Hippocampal formation (tissue), 2 donors: ENCODE measurements at places on chromosomes 7 and 10.

- no peak for DNase-seq
Measured at GRCh38 chr10:43903451-43903850, 254.8 kb upstream of the ZNF32 start.

- DNase-seq, result no peak
Measured at GRCh38 chr7:131581241-131582051, 25.0 kb upstream of the PODXL start.

DNA sequence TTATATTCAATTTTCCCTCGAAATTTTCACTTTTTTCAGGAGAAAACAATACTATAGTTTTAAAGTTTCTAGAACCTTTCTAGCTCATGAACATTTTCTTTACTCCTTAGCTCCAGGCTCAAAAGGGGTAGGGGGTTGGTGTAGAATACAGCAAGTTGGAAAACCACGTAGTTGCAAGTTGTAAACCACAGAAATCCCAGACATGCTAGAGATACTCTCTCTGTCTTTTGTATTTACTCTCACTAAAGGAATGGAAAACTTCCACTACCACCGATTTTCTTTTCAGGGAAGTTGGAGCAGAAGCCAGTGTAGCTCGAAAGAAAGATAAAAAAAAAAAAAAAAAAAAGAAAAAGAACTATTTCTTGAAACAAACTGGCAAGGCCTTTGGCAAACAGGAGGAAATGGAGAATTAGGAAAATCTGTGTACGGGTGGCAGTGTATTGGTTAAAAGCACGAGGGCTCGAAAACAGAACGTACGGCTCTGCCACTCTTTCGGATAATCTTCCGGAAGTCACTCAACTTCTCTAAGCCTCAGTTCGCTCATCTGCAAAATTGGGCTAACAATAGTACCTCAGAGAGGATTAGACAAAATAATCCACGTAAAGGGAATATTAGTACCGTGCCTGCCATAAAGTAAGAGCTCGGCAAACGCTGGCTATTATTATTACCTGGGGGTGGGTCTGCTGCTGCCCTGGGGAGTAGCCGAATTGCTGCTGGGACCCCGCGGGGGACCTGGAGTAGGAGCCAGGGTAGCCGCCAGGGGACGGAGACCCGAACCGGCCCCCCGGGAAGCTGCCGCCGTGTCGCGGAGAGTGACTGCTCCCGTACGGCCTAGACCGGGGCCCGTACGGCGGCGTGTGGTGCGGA is 628 bp downstream of the MPLKIP start:
- DNase-seq, result no peak

DNA sequence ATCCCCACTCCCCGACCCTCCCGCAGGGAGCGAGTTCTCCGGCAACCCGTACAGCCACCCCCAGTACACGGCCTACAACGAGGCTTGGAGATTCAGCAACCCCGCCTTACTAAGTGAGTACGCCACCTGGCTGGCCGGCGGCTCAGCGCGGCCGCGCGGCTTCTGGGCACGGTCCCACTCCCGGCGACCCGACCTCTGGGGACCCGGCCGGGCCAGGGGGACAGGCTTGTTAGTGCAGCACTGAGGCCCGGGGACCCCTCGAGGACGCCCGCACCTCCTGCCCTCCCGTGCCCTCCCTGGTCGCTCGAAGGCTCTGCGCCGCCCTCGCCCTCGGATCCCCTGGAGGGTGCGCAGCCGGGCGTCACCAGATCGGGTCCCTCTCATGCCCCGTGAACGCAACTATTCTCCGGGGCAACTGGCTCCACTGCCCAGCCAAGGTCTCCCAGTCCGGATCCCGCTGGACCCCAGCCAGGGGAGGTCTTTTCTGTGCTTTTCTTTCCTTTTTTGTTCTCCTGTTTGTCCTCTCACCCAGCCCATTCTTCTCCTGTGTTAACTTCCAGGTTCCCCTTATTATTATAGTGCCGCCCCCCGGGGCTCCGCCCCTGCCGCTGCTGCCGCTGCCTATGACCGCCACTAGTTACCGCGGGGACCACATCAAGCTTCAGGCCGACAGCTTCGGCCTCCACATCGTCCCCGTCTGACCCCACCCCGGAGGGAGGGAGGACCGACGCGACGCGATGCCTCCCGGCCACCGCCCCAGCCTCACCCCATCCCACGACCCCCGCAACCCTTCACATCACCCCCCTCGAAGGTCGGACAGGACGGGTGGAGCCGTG is 81.8 kb downstream of the PAX2 start:
- no peak for DNase-seq

GRCh38 chr10:132540456-132540855 is 2.9 kb downstream of the INPP5A start:
- no peak for DNase-seq

DNA sequence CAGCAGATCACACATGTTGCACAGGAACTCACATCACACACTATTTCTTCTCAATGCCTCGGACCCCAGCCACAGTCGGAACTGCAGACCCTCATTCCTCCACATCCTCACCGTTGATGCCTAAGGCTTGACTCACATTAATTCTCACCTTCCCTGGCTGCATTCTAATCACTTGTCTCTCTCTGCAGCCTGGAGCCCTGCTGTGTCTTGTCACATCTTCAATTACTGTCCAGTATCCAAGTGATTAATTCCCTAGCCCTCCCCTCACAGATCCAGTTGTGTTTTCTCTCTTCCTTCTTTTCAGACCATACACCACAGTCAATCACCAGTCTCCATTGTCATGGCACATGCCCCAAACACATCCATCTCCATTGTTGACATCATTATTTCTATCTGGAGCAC is 592.4 kb upstream of the IGFBP3 start:
- no peak for DNase-seq

DNA sequence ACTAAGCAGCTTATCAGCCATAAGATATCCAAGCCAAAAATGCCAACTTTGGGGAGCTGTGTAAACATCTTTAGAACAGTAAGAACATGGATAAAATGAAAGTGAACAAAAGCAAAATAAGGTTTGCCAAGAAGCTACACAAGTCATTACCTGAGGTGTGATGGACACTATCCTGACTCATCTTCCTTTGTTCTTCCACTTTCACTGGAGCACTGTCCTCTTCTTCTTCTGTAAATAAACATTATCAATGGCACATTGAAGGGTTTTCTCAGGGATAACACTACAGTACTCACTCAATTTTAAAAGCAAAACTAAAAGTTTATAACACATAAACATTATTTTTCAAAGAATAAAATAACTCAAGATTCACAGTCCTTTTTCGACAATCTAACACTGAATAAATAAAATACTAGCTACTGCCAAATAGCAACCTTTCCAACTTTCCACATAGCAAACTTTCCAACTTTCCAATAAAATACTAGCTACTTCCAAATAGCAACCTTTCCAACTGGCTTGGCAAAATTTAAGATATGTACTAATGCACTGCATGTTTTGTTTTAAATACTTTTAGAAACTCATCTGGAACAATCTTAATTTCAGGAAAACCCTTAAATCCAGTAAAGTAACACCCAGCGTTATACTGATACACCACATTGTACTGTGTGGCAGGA is 174.1 kb downstream of the SKAP2 start:
- DNase-seq, result no peak

DNA sequence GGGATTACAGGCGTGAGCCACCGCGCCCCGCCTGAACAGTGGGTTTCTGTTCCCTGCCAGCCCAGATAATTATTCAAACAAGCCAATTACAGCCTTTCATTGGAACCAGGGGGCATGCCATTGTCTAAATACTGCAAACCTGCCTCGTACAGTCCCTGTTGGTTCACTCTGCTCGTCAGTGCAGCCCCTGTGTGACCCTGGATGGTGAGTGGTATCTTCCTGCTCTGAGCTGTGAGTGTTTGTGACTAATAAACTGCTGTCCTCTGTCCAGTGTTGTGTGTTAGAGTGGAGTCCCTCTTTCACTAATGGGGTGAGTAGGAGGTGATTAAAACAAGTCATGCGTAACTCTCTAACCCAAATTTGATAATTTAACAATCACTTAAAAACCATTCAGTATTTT is 176.5 kb upstream of the FAM3C start:
- no peak for DNase-seq

DNA sequence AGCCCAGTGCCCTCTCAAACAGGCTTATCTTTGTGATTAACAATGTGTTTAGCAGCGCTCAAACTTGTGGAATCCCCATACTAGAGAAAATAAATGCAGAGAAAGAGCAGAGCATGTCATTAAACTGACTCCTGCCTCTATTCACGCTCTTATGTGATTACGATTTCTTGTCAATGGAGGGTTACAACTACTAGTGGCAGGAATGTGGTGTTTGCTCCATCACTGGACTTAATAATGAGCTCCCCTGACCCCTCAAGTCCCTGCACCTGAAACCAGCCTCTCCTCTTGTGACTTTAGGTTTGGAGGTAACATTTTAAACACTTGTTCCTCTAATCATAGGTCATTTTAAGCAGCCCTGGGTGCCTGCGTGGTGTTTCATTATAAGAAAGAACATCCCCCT is 121.9 kb downstream of the PLPP4 start:
- no peak for DNase-seq

GRCh38 chr7:132133501-132133900 is 442.8 kb downstream of the PLXNA4 start:
- no peak for DNase-seq

DNA sequence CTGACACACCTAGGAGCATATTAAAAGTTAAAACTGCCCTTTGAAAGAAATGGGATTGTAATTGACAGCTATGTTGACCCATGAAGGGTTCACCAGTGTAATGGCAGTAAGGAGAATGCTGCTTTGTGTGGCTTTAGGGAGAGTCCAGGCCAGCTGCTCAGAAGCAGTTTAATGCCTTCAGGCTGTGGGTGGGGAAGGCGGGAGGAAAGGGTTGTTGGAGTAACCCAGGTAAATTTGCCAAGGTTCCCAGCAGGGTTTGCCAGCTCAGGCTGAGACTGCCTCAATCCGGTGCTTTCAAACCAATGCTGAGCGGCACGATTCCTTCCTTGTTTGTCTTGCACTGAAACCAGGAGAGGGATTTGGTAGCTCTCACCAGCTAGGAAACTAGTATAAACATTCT is 637.2 kb downstream of the INHBA start:
- DNase-seq, result no peak

- no peak for DNase-seq
Measured at GRCh38 chr10:34479520-34480179, 335.4 kb downstream of the PARD3 start.

DNA sequence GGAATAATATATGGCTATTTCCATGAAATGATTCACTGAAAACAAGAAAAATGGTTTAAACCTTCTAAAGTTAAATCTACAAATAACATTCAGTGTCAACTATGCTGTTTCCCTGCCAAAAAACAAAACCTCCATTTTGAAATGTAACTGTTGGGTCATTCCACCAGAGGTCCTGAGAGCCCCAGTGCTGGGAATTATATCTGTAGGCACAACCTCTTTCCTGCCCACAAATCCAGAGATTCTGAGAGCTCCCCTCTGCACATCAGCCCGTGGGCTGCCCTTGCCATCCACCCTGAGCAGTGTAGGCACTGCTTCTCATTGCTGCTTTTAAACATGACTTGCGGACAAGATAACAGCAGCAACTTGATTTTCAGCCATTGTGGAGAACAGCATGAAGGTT is 198.6 kb downstream of the TMEM178B start:
- no peak for DNase-seq

DNA sequence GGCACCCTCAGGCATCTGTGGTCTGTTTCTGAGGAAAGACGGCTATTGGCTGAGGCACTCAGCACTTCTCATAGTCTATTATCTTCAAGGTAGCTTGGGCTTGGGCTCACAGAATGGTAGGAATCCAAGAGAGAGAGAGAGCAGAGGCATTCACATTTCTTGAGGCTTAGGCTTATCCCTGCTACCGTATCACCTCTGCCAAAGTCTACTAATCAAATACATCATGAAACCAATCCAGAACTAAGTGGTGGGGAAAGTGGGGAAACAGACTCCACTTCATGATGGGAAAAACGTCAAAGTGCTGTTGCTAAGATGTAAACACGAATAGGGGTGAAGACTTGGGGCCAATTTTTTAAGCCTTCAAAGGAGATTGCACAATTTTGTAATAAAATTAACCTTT is 271.1 kb upstream of the SEMA3D start:
- DNase-seq, result no peak

DNA sequence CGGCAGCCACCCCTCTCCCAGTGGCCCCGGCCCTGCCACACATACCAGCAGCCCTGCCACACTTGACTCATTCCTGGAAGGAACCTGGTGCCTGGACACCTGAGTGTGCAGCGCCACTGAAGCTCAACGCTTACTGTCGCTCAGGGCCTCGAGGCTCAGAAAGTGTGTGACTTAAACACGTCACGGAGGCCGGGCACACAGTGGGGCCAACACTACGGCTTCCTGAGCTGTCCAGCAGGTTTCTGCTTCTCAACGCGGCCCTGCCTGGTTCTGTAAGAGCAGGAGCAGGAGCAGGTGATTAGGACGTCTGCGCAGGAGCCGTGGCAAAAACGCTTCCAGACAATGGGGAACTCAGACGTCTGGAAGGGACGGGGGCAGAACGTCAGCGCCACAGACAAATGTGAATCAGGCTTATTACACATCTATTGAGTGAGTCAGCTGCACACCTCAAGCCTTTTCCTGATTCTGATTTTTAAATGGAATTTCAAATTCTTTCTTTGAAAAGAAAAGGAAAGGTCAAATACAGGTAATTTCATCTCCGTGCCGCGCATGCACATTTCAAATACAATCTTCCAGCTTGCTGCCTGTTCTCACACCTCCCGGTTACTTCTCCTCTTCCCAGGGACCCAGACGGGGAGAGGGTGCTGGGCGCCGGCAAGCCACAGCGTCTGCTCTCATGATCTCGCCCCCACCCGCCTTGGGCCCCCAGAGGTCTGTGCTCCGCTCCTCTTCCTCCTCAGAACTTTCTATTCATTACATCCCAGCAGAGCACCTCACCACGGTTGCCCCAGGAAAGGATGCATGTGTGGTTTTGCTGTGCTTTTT is 66.6 kb downstream of the ADARB2 start:
- DNase-seq, result no peak

GRCh38 chr10:59134785-59135184 is 41.7 kb upstream of the PHYHIPL start:
- DNase-seq, result no peak

DNA sequence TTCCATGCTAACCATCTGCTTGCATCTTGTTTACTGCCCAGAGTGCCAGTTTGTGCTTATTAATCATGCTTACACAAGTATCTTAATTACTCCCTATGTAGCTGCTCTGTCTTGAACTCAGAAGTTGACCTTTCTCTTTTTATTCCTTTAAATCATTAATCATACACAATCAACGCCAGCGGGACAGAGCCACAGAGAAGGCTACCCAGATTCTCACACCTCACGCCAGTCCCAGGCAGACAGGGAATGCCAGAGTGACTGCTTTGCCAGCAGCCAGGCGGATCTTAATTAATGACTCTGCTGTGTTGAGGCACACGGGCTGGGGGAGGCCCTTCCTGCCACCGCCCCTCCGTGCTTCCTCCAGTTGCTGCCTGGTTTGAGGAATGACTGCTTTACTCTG is 229.4 kb downstream of the LRMDA start:
- DNase-seq, result no peak

GRCh38 chr7:149707448-149707886 is 65.9 kb downstream of the ZNF467 start:
- DNase-seq, result no peak

- no peak for DNase-seq
Measured at GRCh38 chr7:18177129-18177814, 149.6 kb upstream of the PRPS1L1 start.

GRCh38 chr10:93945819-93946218 is 47.9 kb upstream of the PLCE1 start:
- DNase-seq, result no peak
